ENCODE measurements at places on chromosomes 12 and 14.

DNA sequence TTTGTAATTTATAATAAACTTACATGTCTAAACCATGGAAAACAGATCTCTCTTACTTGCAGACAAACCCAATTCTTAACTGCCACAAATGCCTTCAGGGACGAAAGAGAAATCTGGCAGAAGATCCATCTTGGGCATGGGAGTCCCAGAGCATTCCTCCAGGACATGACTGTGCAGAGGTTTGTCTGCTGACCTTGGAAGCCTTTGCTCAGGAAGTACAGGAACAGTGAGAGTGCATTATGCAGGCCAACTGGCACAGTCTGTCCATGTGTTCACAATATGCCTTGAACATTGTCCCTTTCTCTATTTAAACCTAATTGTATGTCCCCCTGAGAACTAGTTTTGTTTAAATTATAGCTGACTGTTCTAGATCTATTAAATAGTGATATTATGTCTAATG is 467.1 kb downstream of the ATP23 start:
- no peak overlapping the region for H3K27ac ChIP-seq
- H3K36me3 ChIP-seq, result no peaks in the 10 kb centered on the region
- DNase-seq, result no peak
- H3K4me3 ChIP-seq, result no peak overlapping the region
- no peaks in the 10 kb centered on the region for H3K4me1 ChIP-seq

DNA sequence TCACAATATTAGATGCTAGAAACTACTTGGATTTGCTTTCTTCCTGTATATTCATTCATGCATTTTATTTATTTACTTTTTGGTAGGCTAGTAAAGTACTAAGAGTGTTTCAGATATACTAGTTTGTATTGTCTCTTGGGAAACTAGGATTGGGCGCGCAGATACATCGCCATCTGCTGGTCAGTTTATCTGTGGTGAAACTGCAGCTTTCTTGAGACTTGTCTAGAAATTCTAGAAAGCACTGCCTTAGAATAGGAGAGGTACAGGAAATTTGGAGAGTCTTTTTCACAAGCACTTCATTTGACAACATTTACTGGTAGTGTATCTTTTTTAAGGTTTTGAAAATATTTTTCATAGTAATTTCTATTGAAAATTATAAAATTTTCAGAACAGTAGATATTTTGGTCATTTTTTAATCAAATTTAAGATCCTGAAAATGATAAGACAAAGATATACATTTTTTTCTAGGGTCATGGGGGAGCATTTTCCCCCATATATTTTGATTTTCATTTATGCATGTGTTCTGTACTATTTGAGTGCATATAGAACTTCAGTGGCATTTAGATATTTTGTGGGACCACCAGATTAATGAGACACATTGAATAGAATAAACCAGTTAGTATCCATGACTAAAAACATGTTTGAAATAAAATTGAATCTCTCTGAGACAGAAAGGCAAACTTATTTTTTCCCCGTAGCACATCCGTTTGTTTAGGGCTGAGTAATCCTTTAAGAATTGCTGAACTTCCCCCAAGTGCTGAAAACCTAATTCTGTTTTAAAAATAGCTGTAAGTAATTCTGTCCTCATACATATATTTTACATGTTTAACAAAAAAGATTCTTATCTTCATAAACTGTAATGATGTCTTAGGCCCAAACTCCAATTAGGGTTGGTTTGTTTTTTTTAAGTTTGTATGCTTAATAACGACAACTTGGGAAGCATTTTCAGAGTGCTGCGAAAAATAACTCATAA is 44.5 kb downstream of the SLC38A6 start:
- DNase-seq, result peak; percentile 65
- H3K27ac ChIP-seq, result no peak overlapping the region
- H3K27me3 ChIP-seq, result no peaks in the 10 kb centered on the region

DNA sequence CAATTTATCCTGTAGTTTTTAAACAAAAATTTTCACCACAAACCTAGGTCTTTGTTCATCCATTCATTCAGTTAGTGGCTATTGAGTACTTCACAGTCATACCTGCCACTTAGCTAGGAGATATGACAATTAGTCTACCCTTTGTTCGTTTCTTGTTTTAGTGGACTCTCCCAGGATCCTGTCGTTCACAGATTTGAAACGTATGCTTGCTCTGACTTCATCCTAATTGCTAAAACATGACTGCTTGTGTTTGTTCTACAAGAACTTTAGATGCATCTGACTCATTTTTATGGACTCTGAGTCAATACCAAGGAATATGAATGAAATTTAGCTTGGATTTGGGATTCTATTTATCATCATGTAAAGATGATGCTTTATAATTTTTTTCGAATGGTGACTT is 69.5 kb downstream of the TBC1D30 start:
- H3K4me1 ChIP-seq, result no peaks in the 10 kb centered on the region
- no peaks in the 10 kb centered on the region for H3K36me3 ChIP-seq
- no peak overlapping the region for H3K27ac ChIP-seq
- no peak for DNase-seq
- peaks cover 4% of the 10 kb centered on the region for H3K27me3 ChIP-seq
- H3K4me3 ChIP-seq, result no peak overlapping the region

- H3K4me1 ChIP-seq, result no peaks in the 10 kb centered on the region
- H3K36me3 ChIP-seq, result no peaks in the 10 kb centered on the region
- DNase-seq, result no peak
- H3K27me3 ChIP-seq, result peaks cover 3% of the 10 kb centered on the region
Observed at GRCh38 chr14:58846682-58847465, 209.1 kb downstream of the DACT1 start.

DNA sequence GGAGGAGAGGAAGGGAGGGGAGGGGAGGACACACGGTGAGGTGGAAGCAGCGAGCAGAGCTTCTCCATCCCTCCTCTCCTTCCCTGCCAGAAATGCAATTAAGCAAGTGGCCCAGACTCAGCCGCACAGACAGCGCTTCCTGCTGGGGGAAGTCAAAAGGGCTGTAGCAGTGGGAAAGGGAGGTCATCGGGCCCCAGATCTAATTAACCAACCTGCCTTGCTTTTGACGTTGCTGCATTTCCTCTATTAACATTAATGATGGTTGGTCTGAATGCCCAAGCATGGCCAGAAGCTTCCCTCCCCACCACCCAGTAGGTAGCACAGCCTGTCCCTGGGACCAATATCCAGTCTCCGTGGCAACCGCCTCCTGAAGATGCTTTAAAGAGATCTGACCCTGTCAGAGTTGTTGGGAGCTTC is 4.6 kb upstream of the NGB start:
- DNase-seq, result no peak
- no peaks in the 10 kb centered on the region for H3K4me1 ChIP-seq
- no peaks in the 10 kb centered on the region for H3K36me3 ChIP-seq
- H3K4me3 ChIP-seq, result no peak overlapping the region
- no peak overlapping the region for H3K27ac ChIP-seq

- no peak for DNase-seq
- H3K4me3 ChIP-seq, result no peak overlapping the region
- H3K27ac ChIP-seq, result no peak overlapping the region
- H3K4me1 ChIP-seq, result peaks cover 8% of the 10 kb centered on the region
- no peaks in the 10 kb centered on the region for H3K27me3 ChIP-seq
Observed at GRCh38 chr12:66823857-66824570, 145.1 kb upstream of the GRIP1 start.

DNA sequence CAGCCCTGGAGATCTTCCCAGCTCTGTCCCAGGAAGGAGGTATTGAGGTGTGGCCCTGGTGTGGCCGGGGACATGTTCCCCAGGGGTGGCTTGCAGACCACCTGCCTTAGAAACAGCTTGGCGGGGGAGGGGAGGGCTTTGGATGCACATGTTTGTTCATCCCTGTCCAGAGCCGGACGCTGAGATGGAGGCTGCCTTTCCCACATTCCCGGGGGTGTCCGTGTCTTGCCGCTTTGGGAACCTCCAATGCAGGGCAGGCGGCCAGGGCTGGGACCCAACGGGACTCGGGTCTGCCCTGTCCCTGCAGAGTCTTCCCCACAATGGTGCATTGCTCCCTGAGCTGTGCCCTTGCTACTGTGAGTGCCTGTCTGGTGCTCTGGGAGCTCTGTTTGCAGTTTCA is 319.5 kb upstream of the SFSWAP start:
- no peaks in the 10 kb centered on the region for H3K27me3 ChIP-seq
- no peak overlapping the region for H3K4me3 ChIP-seq
- H3K4me1 ChIP-seq, result no peaks in the 10 kb centered on the region

DNA sequence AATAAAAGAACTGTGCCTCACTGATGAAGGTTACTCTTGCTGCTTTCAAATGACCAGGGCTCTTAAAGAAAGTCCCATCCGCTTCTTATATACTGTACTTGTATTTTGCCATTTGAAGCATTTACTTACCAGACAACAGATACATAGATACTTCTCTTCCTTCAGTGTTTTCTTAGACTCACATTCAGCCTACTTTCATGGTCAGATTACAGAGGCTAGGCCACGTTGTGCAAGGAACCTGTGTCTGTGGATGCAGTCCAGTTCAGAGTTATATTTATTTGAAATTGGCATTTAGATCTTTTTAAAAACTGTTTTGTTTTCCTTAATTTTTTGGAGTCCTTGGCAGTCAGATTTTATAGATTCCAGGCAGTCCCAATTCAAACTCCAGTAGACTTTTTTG is 6.2 kb downstream of the CHURC1 start:
- H3K27ac ChIP-seq, result no peak overlapping the region
- peaks cover 53% of the 10 kb centered on the region for H3K36me3 ChIP-seq
- no peaks in the 10 kb centered on the region for H3K27me3 ChIP-seq
- DNase-seq, result no peak
- H3K4me1 ChIP-seq, result peaks cover 54% of the 10 kb centered on the region
- H3K4me3 ChIP-seq, result no peak overlapping the region

- no peak overlapping the region for H3K4me3 ChIP-seq
- H3K27me3 ChIP-seq, result peaks cover 63% of the 10 kb centered on the region
- no peak overlapping the region for H3K27ac ChIP-seq
- no peak for DNase-seq
- H3K4me1 ChIP-seq, result no peaks in the 10 kb centered on the region
Observed at GRCh38 chr12:4446335-4446734, 720 bp upstream of the FGF6 start.

GRCh38 chr14:95346820-95347219 is 27.1 kb upstream of the CLMN start:
- no peak overlapping the region for H3K4me3 ChIP-seq
- H3K27me3 ChIP-seq, result peaks cover 17% of the 10 kb centered on the region
- no peaks in the 10 kb centered on the region for H3K4me1 ChIP-seq
- H3K36me3 ChIP-seq, result no peaks in the 10 kb centered on the region

DNA sequence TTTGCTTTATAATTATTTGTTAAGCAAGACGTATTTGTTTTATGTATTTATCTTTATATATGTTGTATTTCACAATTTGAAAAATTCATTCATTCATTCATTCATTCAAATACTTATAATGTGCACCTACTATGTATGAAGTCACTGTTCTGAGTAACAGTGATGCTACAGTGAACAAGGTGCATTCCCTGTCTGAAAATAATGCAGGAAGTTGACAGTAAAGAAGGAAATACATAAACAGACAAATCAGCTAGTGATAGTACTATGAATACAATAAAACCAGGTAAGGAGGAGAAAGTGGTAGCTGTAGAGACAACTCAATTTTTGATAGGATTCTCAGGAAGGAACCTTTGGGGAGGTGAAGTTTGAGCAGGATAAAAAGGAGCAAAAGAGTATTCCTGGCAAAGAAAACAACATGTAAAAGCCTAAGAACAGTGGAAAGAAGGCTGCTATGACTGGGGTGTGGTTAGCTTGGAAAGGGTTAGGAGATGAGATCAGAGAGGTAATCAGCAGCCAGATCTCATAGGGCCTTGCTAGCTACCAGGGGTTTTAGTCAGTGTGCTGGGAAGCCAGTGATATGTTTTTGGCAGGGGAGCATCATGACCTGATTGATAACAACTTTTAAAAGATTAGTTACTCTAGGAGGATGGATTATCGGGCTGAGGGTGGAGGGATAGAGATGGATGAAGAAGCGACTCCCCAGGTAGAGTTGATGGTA is 17.4 kb downstream of the BICDL1 start:
- peak overlapping the region; percentile 30 for H3K4me3 ChIP-seq
- peak overlapping the region; percentile 94 for H3K27ac ChIP-seq
- DNase-seq, result peak; percentile 29
- peaks cover 68% of the 10 kb centered on the region for H3K4me1 ChIP-seq

DNA sequence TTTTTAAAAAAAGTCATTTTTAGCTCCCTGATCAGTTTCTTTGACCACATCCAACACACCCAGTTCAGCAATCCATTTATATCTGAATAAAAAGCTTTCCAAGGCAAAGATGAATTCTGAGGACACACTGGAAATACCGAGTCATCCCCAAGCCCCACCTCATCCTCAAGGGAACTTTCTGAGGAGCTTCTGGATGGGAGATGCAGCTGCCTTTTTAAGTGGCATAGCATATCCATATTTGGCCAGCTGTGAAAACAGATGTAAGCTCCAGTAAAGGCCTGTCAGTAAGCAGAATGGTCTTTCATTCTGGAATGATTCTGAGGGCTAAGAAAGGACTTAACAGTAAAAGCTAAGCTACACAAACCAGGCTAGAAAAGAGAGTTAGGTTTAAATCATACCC is 18.4 kb downstream of the ZFYVE1 start:
- H3K27ac ChIP-seq, result no peak overlapping the region
- no peaks in the 10 kb centered on the region for H3K27me3 ChIP-seq
- peaks cover 7% of the 10 kb centered on the region for H3K4me1 ChIP-seq

- no peak overlapping the region for H3K4me3 ChIP-seq
- DNase-seq, result no peak
- H3K4me1 ChIP-seq, result no peaks in the 10 kb centered on the region
Observed at GRCh38 chr14:33282331-33283230, 343.9 kb downstream of the NPAS3 start.

DNA sequence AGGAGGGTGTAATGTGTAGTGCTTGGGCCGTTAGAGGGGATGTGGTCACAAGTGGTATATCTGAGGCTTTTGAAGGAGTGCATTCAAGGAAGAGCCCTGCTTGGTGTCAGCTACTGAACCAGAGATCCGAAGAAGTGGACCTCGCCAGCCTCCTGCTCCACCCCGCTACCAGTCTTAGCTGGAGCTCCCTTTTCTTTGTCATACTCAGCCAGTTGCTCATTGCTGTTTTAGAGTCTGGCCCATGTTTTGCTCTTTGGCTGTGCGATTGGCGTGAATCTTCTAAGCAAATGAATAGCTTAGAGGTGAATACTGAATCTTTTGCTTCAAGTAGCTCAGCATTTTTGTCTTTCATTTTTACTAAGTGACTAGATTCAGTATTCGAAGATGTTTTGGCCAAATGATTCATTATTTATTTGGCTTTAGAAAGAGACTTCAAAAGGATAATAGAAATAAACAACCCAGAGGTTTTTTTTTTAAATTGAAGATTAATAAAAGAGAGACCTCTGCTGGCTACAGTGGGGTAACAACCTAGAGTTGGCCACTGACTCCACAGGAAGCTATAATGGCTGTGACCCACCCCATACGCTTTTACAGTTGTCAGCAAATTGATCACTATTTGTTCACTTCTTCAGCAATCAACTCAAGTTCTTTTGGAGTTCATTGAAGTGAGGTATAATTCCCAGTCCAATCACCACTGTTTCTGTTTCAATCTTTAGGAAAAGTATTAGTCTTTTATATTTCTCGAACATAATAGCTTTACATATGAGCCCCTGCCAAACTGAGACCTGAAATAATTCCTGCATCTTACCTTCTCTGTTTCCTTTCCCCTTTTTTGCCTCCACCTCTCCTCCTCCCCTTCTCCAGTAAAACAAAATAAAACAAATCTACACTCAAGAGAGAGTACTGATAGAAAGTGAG is 19.9 kb downstream of the CDKN1B start:
- H3K27ac ChIP-seq, result peak overlapping the region; percentile 97
- peak overlapping the region; percentile 64 for H3K4me3 ChIP-seq
- DNase-seq, result peak; percentile 72
- peaks cover 73% of the 10 kb centered on the region for H3K4me1 ChIP-seq
- H3K36me3 ChIP-seq, result peaks cover 50% of the 10 kb centered on the region

GRCh38 chr14:91270188-91270587 is 25.7 kb upstream of the GPR68 start:
- DNase-seq, result no peak
- H3K4me3 ChIP-seq, result no peak overlapping the region
- peaks cover 23% of the 10 kb centered on the region for H3K4me1 ChIP-seq
- H3K27ac ChIP-seq, result peak overlapping the region; percentile 19
